ENCODE measurements at places on chromosomes 4 and X. TPM values are rescaled to one million over a fixed set of nuclear protein-coding genes. Genes with fewer than 3 reads are reported as not detected.

Gene SPANXD
- total RNA-seq = not detected

Gene PCDH7
- not detected for total RNA-seq

Gene SLC49A3
- total RNA-seq = 0.16 TPM

Gene GASK1B
- total RNA-seq = not detected

Gene CENPVL3
- not detected for total RNA-seq

Gene PPEF2
- total RNA-seq = 0.52 TPM

Gene HPGD
- total RNA-seq = 1.6 TPM

Gene ITM2A
- total RNA-seq = 152 TPM

Gene TREX2
- 2.3 TPM for total RNA-seq

Gene SPANXC
- not detected for total RNA-seq

Gene DUSP9
- total RNA-seq = not detected

Gene RAB40A
- total RNA-seq = 0.20 TPM

Gene PHEX
- 0.18 TPM for total RNA-seq

Gene XK
- total RNA-seq = 0.23 TPM

Gene AIFM1
- total RNA-seq = 42.6 TPM

Gene CSAG2
- total RNA-seq = not detected
